Stimulated activated CD8-positive, alpha-beta memory T cell treated with anti-CD3 and anti-CD28 coated beads, Interleukin-7, amount 100 ng/mL, for 1 hour (primary cell): ENCODE measurements at places on chromosomes 2 and 18.

GRCh38 chr2:53939656-53940055 lies 31.1 kb downstream of the PSME4 start:
- no peak for DNase-seq

- DNase-seq: no peak
These were observed 48.3 kb downstream of the ZFP36L2 start for GRCh38 chr2:43178055-43178598.

DNA sequence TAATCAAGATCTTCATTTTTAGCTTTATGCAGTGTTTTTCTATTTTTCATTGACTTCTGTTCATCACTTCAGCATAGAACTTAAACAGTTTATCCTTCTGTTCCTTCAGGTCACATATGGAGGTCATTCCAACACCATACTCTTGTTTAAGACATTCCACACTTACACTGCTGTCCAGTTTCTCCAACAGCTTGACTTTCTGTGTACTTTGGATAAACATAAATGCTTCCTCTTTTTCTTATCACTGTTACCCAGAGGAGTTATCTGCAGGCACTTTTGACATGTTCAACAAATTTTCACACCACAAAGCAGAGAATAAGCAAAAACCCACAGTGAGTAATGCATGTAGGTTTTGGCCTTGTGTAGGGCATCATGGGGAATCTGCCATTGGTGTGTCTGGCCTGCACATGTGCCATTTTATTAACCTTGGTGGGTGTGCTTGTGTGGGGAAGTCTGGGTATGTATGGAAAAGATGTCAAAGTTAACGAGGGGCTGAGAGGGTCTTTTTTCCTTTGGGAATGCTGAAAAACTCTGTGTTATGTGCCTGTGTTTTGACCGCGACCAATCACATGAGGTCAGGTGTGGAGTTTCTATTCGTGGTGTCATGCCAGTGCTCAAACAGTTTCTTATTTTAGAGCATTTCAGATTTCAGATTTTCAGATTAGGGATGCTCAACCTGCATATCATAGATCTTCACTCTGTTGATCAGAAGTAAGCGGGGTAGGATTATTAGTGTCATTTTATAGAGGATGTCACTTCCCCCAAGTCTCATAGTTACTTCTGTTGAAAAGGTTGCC lies 53.9 kb upstream of the ACVR1 start:
- DNase-seq: no peak

DNA sequence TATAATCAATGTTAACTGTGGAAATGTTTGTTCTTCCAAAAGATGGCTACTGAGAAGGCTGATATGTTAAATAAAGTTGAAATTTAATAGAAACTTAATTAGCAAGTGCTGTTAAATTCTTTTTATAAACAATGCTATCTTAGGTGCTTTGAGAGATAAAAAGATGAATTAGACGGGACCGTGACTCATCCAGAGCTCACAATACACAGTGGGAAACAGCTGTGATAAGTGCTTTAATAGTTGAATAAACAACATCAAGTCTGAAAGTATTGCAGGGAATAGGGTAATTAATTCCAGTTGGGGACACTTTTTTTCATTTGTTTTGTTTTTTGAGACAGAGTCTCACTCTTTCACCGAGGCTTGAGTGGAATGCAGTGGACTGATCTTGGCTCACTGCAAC lies 85.5 kb upstream of the DTNA start:
- DNase-seq: no peak

- no peak for DNase-seq
These were observed 146.6 kb downstream of the SMAD7 start for GRCh38 chr18:48803951-48804855.
